Placental epithelial cell (primary cell): ENCODE measurements at places on chromosomes 3 and 15. TPM values are rescaled to one million over a fixed set of nuclear protein-coding genes. Genes with fewer than 3 reads are reported as not detected.

GPR27 gene
- 0.33 TPM in 1 of 2 replicates, not detected in the other for total RNA-seq

RBP2 gene
- total RNA-seq: not detected in 2 replicates

SMCO1 gene
- total RNA-seq: not detected in 2 replicates

EPHA3 gene
- under 0.01 and 0.11 TPM in 2 replicates for total RNA-seq

VGLL3 gene
- 200 and 536 TPM in 2 replicates for total RNA-seq

MST1R gene
- 0.79 and 2.1 TPM in 2 replicates for total RNA-seq

GUCA1C gene
- total RNA-seq: not detected in 2 replicates

AHSG gene
- not detected in 2 replicates for total RNA-seq
